ENCODE measurements at places on chromosomes 5 and 9. TPM values are rescaled to one million over a fixed set of nuclear protein-coding genes. Genes with fewer than 3 reads are reported as not detected.

GRCh38 chr5:90440644-90441043 lies 31.1 kb upstream of the CETN3 start:
- no peak for DNase-seq

DNA sequence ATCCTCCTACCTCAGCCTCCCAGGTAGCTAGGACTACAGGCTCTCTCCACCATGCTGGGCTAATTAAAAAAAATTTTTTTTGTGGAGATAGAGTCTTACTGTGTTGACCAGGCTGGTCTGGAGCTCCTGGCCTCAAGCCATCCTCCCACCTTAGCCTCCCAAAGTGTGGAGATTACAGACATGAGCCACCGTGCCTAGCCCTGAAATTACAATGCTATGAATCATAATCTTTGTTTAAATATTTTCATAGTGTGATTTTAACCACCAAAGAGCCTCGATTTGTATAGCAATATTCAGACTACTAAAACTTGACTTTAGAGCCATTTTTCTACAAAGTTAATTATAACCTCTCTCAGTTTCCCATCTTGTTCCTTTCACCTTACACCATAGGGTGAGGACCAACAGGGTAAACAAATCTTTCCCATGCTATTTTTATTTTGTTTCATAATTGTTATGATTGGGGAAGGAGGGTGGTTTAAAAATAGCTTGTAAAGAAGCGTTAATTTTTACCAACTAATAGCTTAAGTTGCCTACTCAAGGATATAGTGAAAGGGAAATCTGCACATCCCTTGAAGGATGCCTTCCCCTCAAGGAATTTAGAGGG lies 32.7 kb downstream of the UBE2D2 start:
- no peak for DNase-seq

GRCh38 chr5:107655831-107656230 lies 14.9 kb downstream of the EFNA5 start:
- no peak for DNase-seq

- DNase-seq, result no peak
Observed at GRCh38 chr9:108479989-108480652, 375.7 kb downstream of the ACTL7B start.

The PRR16 gene
- total RNA-seq, result 12.4 TPM

DNA sequence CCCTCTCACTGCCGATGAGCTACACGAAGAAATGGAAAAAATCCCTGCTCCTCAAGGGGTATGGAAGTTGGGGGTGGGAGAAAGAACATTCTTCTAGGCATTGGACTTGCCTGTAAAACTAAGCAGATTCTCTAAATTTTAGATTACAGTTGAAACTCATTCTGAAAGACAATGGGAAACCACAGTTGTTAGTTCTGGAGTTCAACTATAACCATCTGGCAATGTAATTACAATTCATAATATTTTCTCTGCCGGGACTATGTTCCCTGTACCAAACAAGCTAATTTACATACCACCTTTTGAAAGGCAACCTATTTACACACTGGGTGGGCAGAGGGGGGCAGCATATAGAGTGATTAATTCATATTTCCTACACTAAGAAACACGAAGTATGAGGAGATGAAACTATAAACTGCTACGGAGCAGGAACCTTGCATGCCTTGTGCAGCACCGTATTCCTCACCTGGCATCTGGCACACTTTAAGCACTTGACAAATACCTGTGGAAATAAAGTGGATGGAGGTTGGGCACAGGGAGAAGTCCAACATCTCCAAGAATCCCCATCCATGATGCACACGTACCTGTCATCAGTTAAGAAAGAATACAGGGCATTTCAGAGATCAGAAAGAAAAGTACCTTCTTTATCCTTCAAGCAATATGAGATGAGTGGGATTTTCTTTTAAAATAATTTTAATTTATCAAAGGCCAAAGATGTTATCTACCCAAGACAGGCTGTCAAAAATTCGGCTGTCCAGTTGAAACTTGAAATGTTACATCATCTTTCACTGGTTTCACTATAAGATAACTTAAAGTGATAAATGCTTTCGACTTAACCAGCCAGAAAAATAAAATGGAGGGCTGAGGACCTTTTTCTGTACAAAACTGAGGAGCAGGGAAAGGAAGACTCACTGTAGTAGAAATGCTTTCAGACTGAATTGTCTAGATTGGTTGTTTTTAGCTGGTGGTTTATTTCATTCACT lies 54.2 kb downstream of the SSBP2 start:
- DNase-seq, result no peak

- no peak for DNase-seq
Observed at GRCh38 chr5:181160152-181160754, 12.9 kb downstream of the OR2V2 start.

DNA sequence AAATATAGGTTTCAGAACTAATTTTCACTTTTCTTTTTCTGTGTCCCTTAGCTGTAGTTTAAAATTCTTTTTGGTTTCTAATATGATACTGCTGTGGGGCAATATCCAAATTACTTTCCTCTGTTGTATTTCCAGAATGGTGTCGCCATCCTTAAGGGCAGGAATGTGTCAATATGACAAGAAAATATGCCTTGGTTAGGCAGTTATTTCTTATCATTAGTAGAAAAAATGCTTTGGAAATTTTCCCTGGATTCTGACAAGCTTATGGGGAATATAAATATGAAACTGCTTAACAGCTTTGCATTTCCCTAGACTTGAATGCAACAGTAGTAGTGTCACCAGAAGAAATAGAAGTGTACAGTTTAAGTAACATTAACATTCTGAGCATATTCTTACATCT lies 29.4 kb downstream of the ANKRD34B start:
- DNase-seq, result no peak

The PCDHB2 gene
- total RNA-seq, result 3.1 TPM

DNA sequence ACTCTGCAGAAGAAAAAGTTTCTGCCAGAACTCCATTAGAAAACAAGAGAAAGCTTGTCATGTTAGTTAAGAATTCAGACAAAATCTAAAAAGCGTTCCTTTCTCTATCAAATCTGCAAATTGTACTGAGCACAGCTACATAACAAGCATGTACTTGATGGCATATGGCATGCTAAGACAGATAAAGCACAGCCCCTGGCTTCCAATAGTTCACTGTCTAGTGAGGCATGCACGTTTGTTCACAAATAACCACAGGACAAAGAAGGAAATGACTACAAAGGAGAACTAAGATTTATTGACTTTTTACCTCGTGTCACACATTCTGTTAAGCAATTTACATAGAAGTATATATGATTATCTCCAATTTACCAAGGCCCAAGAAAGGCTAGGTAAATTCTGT lies 518.2 kb upstream of the TLE4 start:
- DNase-seq, result no peak

- no peak for DNase-seq
Observed at GRCh38 chr9:81620002-81620390, 69.4 kb downstream of the TLE1 start.

The SMIM32 gene
- total RNA-seq, result not detected

- DNase-seq, result no peak
Observed at GRCh38 chr5:14165375-14166106, 22.4 kb downstream of the TRIO start.

Measured in skin of body (tissue), 3 donors.